CD4-positive, CD25-positive, alpha-beta regulatory T cell (primary cell): ENCODE measurements at places on chromosomes 7 and 10. TPM values are rescaled to one million over a fixed set of nuclear protein-coding genes. Genes with fewer than 3 reads are reported as not detected.

The TMEM139 gene
- 1.2 TPM for polyA plus RNA-seq

The RSPH10B2 gene
- polyA plus RNA-seq: not detected

The CCDC172 gene
- polyA plus RNA-seq: not detected

The ARL3 gene
- polyA plus RNA-seq: 3.3 TPM

The OPN4 gene
- polyA plus RNA-seq: not detected

The HKDC1 gene
- 4.3 TPM for polyA plus RNA-seq

The TMEM176A gene
- 0.24 TPM for polyA plus RNA-seq

The PPP1R9A gene
- polyA plus RNA-seq: not detected

The FFAR4 gene
- not detected for polyA plus RNA-seq

The MTERF1 gene
- 18.5 TPM for polyA plus RNA-seq

The FAM170B gene
- polyA plus RNA-seq: not detected

The CCAR1 gene
- polyA plus RNA-seq: 24.0 TPM

The PARD3 gene
- 0.08 TPM for polyA plus RNA-seq

The NKX1-2 gene
- not detected for polyA plus RNA-seq

The PPP1R17 gene
- polyA plus RNA-seq: not detected

The GNGT1 gene
- not detected for polyA plus RNA-seq

The THNSL1 gene
- 6.3 TPM for polyA plus RNA-seq

The KLF14 gene
- not detected for polyA plus RNA-seq

The TBC1D12 gene
- polyA plus RNA-seq: not detected

The OR6V1 gene
- polyA plus RNA-seq: not detected

The IL6 gene
- not detected for polyA plus RNA-seq

The MMD2 gene
- polyA plus RNA-seq: not detected

The ARHGAP22 gene
- not detected for polyA plus RNA-seq
